ENCODE measurements at places on chromosomes 3 and 15.

DNA sequence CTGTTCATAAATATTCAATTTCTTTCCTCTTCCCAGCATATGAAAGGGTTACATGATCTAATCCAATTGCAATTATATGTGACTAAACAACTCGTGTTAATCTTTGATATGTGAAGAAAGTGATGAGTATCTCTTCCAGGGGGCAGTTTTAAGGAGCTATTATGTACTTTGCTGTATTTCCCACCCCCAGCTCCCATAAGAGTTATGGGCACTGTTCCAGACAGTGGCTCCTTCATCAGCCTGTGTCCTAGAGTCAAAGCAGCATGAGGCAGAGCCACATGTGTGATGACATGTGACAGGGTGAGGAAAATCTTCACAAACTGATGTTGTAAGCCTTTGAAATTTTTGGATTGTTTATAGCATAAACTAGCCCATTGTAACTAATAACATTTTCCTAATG is 315.4 kb downstream of the DIPK2A start:
- no peak for DNase-seq

GRCh38 chr3:128579927-128580326 is 70.7 kb downstream of the RPN1 start:
- no peak for DNase-seq

DNA sequence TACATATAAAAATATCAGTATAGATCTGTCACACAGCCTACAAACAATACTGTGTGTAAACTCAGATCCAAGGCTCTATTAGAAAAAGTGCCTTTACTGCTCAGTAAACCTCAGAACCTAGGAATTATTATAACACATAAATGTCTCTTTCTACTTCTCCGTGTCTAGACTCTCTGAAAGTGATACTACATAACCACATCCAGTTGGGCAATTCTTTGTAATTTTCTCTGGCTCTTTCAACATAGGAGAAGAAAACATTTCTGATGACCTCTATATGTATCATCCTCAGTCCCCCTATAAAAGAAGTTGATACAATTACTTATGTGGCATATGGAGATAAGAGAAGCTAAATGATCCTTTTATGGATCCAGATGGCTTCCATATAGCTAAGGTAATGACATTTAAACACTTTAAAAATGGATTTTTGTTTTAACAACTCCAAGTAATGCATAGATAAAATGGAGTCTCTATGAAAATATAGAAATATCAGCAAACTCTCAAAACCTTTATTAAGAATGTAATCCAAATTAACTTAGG is 104.5 kb downstream of the LSAMP start:
- no peak for DNase-seq

GRCh38 chr3:11903047-11903446 is 56.4 kb upstream of the TAMM41 start:
- DNase-seq: no peak

DNA sequence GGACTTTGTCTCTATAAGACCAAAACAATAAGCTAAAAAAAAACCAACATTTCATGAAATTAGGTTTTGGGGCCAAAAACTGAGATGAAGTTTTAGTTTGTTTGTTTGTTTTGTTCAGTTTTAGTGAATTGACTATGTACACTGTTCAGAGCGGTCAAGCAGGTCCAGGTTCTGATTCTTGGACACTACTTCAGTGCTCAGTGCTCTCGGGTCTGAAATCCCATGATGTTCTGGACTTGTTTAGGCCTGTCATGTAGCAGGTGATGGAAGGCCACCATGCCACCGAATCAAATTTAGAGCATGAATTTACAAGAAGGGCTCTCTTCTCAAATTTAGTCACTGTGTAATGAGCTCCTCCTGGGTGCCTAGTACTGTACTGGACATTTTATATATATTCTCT is 45.5 kb downstream of the COL8A1 start:
- no peak for DNase-seq

DNA sequence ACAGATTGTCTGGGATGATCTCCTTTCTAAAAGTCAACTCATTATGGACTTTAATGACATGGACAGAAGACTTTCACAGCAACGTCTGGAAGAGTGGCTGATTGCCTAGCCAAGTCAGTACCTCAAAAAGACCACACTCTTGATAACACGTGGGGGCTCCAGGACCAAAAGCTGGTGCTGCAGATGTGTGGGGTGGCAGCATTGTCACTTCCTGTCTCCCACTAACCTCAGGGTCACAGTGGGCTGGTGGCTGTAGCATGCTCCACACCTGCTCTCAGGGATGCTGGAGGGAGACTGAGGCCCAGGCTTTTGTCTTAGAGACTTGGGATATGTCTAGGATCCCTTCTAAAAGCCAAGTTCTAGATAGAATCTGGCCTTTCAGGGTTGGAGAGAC is 118.1 kb downstream of the APBA2 start:
- no peak for DNase-seq

All from activated T-cell treated with anti-CD3 and anti-CD28 coated beads for 4 hours (primary cell).